Sigmoid colon (tissue), 7 donors: ENCODE measurements at places on chromosomes 11 and 22. TPM values are rescaled to one million over a fixed set of nuclear protein-coding genes. Genes with fewer than 3 reads are reported as not detected.

The KCNK4 gene
- not detected for polyA plus RNA-seq

The USP2 gene
- polyA plus RNA-seq = 11.6 TPM

The DEUP1 gene
- polyA plus RNA-seq = not detected

The CNIH2 gene
- polyA plus RNA-seq = not detected

The GCAT gene
- polyA plus RNA-seq = 12.3 TPM

The VEGFB gene
- 23.4 TPM for polyA plus RNA-seq

The VPS11 gene
- 29.2 TPM for polyA plus RNA-seq

The PPM1F gene
- polyA plus RNA-seq = 2.5 TPM

The GTSE1 gene
- 1.8 TPM for polyA plus RNA-seq

The IL18 gene
- 114 TPM for polyA plus RNA-seq

The NRXN2 gene
- 3.0 TPM for polyA plus RNA-seq

The CD3E gene
- polyA plus RNA-seq = 0.92 TPM

The KDM4D gene
- polyA plus RNA-seq = 0.60 TPM

The OR51Q1 gene
- polyA plus RNA-seq = not detected

The MED15 gene
- polyA plus RNA-seq = 37.5 TPM

The MRGPRX4 gene
- polyA plus RNA-seq = not detected

The MRGPRF gene
- polyA plus RNA-seq = 1.8 TPM

The MMP3 gene
- polyA plus RNA-seq = 1.3 TPM

The CCDC87 gene
- polyA plus RNA-seq = not detected

The TEX54 gene
- not detected for polyA plus RNA-seq

The LMO2 gene
- polyA plus RNA-seq = 12.3 TPM
